ENCODE measurements at places on chromosomes 11 and 22. TPM values are rescaled to one million over a fixed set of nuclear protein-coding genes. Genes with fewer than 3 reads are reported as not detected.

Gene OR52A1
- not detected for total RNA-seq

Gene MUC6
- not detected for total RNA-seq

Gene BIK
- not detected for total RNA-seq

Gene IGSF22
- not detected for total RNA-seq

Gene CECR2
- 4.0 TPM for total RNA-seq

Gene CSNK2A3
- 1.3 TPM for total RNA-seq

Gene CARNS1
- total RNA-seq, result 9.7 TPM

Gene MUC5AC
- total RNA-seq, result not detected

Gene HTR3A
- total RNA-seq, result not detected

Gene OR10G6
- not detected for total RNA-seq

Gene CYB5R3
- 265 TPM for total RNA-seq

Gene TRIM51
- total RNA-seq, result not detected

Gene OR4D10
- not detected for total RNA-seq

Gene OR4C16
- total RNA-seq, result not detected

Gene TKFC
- 11.3 TPM for total RNA-seq

Gene PRR5
- total RNA-seq, result 12.1 TPM

Gene CYB561A3
- 27.3 TPM for total RNA-seq

All from right atrium auricular region (tissue), 2 donors.